Activated CD4-positive, alpha-beta T cell treated with anti-CD3 and anti-CD28 coated beads for 24 hours (primary cell): ENCODE measurements at places on chromosomes 7 and 10.

- DNase-seq, result no peak
Observed at GRCh38 chr10:19421674-19422073, 373.1 kb downstream of the MALRD1 start.

DNA sequence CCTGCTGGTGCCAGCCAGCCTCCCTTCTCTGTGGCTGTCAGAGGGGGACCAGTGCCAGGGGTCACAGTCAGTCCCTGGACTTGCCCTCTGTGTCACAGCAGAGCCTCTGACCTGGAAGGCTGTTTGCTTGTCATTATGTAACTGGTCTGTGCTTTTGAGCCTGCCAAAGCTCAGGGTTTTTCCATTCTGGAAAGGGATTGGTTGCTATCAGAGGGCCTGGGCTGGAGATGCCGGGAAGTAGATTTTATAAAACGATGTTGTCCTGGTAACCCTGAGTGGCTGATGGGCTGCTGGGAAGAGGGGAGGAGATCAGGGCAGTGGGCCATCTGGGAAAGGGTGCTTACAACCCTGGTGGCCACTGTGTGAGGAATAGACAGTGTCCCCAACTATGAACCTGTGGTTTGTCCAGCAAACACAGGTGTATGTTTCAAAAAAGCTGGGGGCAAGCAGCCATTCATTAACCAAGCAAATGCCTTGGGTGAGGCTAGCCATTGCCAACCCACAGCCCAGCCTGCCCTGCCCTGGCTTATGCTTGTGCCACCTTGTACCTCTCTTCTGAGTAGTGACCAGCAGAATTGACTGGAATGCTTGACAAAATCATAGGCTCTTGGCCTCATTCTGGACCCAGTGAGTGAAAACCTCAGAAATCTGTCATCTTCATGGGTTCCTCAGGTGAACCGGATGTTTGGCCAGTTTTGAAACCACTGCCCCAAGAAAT lies 21.6 kb downstream of the SFTPD start:
- no peak for DNase-seq

GRCh38 chr7:66250711-66251110 lies 45.6 kb downstream of the TPST1 start:
- no peak for DNase-seq

DNA sequence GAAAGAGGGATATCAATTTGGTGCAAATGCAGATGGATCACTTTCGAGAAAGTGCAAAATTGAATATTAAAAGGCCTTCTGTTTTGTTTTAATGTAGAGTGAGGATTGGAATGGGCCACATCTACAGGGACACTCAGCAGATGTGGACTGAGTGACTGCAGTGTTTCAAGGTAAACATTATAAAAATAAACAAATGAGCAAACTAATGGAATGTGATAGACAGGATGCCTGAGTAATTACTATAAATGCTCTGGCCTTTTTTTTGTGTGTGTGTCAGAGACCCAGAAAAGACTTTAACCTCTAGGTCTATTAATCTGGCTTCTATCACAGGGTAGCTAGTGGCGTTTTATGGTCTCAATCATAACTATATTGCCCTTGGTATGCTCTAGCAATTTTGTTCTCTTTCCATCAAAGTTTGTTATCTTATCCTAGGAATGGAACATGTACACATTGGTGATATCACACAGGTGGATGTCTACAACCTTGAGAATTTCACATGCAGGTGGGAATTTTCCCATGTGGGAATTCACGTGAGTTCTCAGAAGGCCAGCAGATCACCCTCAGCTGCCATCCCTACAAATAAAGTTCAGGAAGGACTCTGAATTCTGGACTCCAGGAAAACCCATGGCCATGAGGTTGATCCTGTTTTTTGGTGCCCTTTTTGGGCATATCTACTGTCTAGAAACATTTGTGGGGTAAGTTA lies at the start of gene CPA2:
CPA2 (plus strand) TSS at position 606 of the 703 bp plus-strand sequence; CDS start at position 625, 19 bp downstream.
- no peak for DNase-seq

- no peak for DNase-seq
Observed at GRCh38 chr7:132777414-132777813, 201.1 kb upstream of the PLXNA4 start.

GRCh38 chr10:44627591-44628354 lies 242.9 kb upstream of the CXCL12 start:
- DNase-seq, result no peak

DNA sequence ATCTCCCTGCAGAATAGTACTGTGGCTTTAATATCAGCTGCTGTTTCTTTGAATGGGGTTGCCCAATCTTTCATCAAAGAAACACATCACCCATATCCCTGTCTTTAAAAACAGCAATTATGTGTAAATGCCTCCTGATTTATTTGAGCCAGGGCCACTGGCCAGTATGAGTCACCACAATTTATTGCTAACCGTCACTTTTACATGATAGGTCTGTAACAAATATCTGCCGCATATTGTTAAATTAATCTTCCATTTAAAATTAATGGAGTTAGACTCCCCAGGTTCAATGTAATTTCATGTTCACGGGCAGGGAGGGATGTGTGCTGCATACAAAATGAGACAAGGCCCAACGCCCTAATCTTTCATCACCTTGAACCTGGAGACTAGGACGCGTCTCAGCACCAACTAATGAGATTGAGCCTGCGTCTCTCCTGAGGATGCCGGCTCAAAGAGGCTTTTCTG lies 673.4 kb downstream of the AUTS2 start:
- no peak for DNase-seq

DNA sequence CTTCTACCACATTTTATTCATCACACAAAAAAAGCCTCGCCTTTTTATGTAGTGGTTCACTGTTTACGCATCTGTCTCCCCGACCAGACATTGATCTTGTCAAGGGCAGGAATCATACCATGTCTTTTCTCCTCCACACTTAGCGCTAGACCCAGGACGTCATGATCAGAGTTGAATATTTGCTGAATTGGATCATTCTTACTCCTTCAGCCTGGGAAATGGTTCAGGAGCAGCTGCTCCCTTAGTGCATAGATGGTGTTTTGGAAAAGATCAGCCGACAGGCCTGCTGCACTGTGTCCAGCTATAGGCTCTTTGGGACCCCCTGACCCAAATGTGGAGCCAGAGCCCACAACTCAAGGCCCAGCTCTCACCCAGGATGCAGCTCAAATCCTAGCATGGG lies 249.1 kb upstream of the TMEM72 start:
- DNase-seq, result no peak

- no peak for DNase-seq
Observed at GRCh38 chr7:148044173-148044572, 546.4 kb upstream of the C7orf33 start.

DNA sequence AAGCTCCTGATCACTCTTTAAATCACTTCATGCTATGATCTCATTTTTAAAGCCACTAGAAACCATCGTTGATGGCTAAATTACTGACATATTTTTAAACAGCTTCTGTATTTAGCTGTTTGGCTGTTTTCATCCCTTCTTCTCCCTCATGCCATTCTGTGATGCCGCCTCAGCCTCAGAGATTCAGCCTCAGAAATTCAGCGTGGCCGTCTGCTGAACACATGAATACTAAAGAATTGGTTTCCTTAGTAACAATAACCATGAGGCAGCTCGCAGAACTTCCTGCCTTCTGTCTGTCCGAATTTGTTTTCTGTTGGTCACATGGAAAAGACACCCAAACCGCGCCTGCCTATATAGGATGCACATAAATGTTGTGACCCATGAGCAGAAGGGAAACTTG lies 31.0 kb upstream of the FZD1 start:
- DNase-seq, result no peak

DNA sequence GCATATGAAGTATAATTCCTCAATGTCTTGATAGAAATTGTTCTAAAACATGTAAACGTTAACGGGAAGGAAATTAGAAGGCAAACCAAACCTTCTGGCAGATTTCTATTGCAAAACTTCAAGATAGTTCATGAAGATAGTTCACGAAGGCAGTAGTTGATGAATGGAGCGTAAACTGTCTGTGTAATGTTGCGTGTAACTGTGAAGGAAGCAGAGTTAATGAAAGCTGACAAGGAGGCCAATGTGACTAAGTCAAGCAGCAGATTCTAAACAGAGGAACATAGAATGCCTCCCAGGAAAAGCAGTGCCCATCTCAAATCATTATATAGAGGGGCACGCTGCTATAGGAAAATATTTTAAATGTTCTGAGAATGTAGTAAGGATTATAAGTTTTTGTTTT lies 659.7 kb upstream of the IGFBP3 start:
- no peak for DNase-seq

GRCh38 chr10:69829775-69830174 lies 28.1 kb downstream of the COL13A1 start:
- DNase-seq, result no peak

GRCh38 chr10:1672001-1672781 lies 65.1 kb downstream of the ADARB2 start:
- DNase-seq, result no peak
